Stimulated activated naive CD4-positive, alpha-beta T cell (primary cell): ENCODE measurements at places on chromosomes 2 and 18.
A peak's percentile ranks its signal among the peaks of the same experiment; 100 is the strongest.

GRCh38 chr18:62545098-62545497 lies 22.3 kb downstream of the ZCCHC2 start:
- DNase-seq: no peak

GRCh38 chr18:68707646-68708045 lies 7.3 kb downstream of the TMX3 start:
- no peak for DNase-seq

DNA sequence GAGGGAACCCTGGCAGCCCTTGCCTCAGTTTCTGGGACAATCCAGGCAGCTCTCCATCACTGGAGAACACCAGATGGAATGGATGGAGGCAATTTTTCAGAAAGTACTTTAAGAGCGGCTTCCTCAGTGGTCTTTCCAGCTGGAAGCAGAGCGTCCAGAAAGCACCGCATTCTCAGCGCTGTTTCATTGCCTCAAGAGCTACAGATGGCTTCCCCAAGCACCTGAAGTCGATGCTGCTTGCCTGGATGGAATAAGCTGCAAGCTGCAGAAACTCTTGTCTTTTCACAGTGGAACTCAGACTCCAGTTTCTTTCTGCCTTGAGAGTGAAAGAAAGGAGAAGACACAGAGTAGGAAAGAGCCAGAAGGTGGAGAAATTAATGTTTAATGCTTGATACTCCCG lies 766.9 kb downstream of the TDRD15 start:
- no peak for DNase-seq

- DNase-seq: no peak
These were observed 363.7 kb upstream of the CHAC2 start for GRCh38 chr2:53403792-53404413.

- DNase-seq: no peak
These were observed 24.4 kb downstream of the SGPP2 start for GRCh38 chr2:222448748-222449181.

DNA sequence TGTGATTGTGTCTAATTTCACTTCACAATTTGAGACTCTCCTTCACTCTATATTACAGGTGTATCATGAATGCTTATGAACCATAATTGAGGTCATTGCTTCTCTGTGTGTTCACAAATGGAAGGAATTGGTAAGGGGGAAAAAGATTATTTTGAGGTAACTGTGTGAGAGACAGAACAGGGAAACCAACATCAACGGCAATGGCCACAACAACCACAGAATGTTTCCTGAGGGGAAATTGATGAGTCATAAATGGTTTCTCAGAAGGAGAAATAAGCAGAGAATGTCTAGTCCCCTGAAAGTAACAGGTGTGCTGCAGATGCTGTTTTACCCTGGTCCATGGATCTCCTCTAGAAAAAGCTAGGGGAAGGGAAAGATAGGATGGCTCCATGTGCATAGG lies 361.2 kb upstream of the GALNT5 start:
- DNase-seq: no peak

- DNase-seq: no peak
These were observed 56.6 kb downstream of the INPP4A start for GRCh38 chr2:98501223-98501622.

GRCh38 chr2:130829015-130829414 lies 7.7 kb upstream of the ARHGEF4 start:
- DNase-seq: no peak

- no peak for DNase-seq
These were observed 34.1 kb upstream of the STAT1 start for GRCh38 chr2:191048073-191048472.

DNA sequence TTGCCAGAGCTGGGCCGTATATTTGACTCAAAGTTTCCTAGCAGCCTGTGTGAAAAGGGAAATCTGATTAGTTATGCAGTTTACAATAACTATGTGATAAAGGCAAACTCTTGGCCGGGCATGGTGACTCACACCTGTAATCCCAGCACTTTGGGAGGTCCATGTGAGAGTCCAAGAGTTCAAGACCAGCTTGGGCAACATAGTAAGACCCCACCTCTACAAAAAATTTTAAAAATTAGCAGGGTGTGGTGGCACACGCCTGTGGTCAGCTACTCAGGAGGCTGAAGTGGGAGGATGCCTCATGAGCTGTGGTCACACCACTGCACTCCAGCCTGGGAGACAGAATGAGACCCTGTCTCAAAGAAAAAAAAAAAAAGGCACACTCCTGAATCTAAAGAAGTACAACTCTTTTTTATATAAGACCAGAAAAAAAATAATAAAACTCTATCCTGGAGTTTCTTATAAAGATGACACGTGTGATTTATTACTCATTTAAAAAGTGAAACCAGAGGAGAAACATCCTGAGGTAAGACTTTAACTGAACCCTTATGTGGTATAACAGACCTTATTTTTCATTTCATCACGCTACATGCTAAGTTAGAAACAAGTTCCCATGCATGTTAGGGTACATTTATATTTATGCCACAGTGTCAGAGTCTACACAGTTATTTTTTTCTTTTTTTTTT lies 32.6 kb upstream of the KCMF1 start:
- peak; percentile 22 for DNase-seq

DNA sequence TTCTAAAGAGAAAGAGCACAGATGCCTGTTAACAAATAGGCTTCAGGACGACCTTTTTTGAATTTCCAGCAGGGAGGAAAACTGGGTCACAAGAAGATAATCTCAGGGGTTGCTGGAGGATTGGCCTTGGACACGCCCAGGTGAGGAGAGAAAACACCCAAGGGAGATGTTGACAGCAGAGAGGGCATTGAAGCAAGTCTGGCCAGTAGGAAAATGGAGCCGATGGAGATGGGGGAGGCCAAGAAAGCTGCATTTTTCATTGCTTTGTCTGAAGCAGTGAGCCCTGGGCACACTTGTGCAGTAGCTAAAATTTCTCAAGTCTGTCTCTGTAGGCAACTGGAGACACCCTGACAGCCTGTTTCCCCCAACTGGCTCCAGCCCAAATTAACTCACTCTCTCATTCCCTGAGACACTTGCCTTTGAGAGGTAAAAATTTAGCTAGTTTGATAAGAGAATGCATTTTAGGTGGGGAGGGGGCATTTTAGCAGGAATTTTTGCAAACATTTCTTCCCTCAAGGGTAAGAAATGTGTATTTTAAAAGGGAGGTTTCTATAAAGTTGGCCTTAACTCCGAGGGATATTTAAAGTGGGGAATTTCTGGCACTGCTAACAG lies 165.5 kb downstream of the TGIF1 start:
- DNase-seq: no peak

DNA sequence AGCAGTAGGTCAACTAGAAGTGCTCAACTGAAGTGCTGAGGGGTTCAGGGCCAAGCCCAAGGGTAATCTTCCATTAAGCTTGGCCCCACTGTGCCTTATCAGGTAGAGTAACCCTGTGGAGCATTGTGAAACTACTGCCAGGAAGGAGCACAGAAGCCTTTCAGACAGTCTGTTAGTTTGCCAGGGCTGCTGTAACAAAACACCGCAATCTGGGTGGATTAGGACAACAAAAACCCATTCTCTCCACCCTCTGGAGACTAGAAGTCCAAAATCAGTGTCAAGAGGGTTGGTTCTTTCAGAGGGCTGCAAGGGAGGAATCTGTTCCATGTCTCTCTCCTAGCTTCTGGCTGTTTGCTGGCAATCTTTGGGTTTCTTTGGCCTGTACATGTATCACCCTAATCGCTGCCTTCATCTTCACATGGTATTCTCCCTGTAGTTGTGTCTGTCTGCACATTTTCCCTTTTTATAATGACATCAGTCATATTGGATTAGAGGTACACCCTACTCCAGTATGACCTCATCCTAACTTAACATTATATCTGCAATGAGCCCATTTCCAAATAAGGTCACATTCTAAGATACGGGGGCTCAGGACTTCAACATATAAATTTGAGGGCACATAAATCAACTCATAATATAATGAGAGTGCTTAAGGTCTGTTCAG lies 21.2 kb downstream of the VIT start:
- no peak for DNase-seq

DNA sequence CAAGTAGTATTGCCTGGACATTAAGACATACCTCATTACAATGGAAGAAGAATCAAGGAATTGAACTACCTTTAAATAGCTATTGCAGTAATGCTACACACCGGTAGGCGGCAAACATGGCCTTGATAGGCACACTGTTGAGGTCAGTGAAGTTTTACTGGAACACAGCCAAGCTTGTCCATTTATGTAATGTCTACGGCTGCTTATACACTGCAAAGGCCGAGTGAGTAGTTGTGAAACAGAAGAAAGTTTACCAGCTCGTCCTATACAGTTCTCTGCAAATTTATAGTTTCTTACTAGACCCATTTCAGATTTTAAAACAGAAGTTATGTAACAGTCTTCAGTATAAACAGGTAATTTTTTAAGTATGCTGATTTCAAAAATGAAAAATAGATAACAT lies 38.8 kb downstream of the PPP4R1 start:
- no peak for DNase-seq

DNA sequence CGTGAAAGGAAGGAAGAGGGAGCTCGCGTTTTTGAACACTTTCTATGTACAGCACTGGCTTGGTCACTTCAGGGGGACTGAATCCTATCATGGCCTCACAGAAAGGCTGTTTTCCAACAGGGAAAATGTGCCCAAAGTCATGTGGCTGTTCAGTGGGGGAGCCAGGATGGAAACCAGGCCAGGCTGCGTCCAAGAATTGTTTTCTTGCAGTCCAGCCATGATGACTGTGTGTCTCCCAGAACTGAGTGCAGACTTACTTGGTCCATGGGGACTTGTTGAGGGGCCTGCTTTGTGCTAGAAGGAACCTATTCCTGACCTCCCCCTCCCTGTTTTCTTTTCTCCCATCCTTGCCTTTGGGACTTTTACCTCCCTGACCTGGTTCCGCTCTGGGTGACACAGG lies 46.9 kb downstream of the EMILIN2 start:
- DNase-seq: no peak

- no peak for DNase-seq
These were observed 235.8 kb downstream of the TPGS2 start for GRCh38 chr18:36593001-36593400.

DNA sequence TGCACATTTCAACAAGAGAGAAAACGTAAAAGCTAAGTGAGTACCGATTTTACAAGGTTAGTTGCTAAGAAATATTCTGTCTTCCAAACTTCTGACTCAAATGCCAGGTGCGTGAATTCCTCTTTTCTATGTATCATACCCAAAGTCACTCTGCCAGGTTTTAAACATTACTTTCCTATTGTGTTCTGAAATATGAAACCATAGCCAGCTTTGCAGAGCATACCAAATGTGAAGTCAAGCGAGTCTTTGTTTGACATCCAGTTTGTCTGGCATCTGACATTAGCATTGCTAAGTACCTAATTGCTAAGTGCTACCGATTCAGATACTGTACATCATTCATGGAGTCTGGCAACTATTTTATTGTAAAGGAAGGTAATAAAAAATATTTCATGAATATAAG lies 321.9 kb upstream of the GALNT5 start:
- DNase-seq: no peak

GRCh38 chr18:37783771-37784170 lies 218.2 kb upstream of the CELF4 start:
- no peak for DNase-seq

- DNase-seq: no peak
These were observed 106.9 kb upstream of the ACVR1C start for GRCh38 chr2:157735532-157735931.

DNA sequence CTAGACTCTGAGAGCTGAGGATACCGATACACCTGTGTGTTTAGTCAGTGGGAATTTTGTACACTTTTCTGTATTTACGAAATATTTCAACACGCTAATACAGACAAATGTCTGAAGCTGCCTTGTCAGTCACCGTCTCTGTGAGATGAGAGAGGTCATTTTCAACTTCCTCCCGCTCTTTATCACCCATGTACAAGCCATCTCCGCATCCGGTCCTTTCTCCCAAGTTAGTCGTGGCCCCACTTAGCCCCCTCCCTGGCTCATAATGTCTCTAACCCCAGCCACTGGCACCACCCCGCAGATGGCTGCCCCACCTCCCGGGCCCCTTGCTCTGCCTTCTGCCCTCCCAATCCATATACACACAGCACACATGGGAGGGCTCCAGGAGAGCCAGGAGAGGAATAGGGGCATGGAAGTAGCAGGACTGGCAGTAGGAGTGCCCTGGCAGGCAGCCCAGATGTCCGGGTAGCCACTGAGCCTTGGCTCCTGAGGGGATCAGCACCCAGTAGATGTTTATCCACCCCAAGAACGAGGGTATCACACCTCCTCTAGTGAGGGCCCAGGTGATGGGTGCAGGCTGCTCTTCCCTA lies 2.0 kb upstream of the RUFY4 start:
- DNase-seq: no peak

- no peak for DNase-seq
These were observed 30.0 kb downstream of the RNF125 start for GRCh38 chr18:32048507-32049091.

GRCh38 chr18:59902131-59902992 lies 2.6 kb downstream of the PMAIP1 start:
- DNase-seq: no peak

DNA sequence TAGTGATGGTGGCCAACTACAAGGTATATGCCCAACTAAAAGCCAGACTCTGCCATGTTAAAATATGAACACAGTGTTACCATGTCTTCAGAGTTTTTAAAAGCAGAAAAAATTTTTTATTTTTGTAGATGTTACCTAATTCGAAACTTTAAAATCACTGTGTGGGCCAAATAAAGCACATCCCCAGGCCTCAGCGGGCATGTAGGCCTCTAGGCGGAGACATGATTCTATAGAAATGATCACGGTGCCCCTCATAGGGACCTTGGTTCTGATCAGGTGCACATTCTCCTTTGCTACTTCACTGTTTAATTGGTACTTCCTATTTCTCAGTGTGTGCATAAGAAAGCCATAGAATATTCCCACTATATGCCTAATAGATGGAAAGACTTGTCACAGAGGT lies 349.2 kb downstream of the XIRP2 start:
- DNase-seq: no peak

- no peak for DNase-seq
These were observed 33.7 kb downstream of the BOK start for GRCh38 chr2:241592126-241592845.

- peak; percentile 8 for DNase-seq
These were observed 51.8 kb downstream of the WDR7 start for GRCh38 chr18:56702946-56703345.

DNA sequence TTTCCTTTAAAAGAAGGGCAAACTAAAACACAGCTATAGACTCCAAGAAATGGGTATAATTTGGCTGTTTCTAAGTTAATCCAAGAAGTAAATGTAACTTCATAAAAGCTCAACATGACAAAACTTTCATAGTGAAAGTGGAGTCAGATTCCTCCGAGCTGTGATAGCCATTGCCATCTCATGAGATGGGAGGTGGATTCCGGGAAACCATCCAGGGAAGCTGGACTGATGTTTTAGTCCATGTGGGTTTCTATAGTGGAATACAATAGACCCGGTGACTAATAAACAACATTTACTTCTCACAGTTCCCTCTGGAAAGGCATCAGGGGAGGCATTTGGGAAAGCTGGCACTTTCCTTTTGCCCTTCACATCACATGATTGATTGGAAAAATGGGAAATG lies 10.0 kb upstream of the LAPTM4A start:
- no peak for DNase-seq
